ENCODE measurements at places on chromosomes 3 and 15.

GRCh38 chr3:102089904-102090720, 240.8 kb downstream of the NFKBIZ start:
- DNase-seq: peak; percentile 30

GRCh38 chr3:42412526-42413155, 2.2 kb upstream of the LYZL4 start:
- DNase-seq: no peak

DNA sequence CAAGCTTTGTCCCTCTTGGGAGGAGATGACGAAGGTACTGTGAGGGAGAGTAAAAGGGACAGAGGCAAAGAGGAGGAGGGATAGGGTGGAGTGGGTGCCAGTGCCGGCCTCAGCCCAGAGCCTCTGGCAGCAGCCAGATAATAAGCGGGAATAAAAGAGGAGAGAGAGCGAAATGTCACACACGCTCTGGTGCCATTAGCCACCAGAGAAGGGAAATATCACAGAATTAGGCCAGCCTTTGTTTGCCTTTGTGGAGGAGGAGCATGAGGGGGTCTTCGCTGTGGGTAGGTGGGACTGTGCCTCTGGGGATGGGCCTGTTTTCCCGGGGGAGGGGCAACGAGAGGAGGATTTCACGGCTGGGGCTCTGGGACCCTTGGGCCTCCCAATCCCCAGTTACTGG, 67.8 kb downstream of the LINGO1 start:
- DNase-seq: no peak

DNA sequence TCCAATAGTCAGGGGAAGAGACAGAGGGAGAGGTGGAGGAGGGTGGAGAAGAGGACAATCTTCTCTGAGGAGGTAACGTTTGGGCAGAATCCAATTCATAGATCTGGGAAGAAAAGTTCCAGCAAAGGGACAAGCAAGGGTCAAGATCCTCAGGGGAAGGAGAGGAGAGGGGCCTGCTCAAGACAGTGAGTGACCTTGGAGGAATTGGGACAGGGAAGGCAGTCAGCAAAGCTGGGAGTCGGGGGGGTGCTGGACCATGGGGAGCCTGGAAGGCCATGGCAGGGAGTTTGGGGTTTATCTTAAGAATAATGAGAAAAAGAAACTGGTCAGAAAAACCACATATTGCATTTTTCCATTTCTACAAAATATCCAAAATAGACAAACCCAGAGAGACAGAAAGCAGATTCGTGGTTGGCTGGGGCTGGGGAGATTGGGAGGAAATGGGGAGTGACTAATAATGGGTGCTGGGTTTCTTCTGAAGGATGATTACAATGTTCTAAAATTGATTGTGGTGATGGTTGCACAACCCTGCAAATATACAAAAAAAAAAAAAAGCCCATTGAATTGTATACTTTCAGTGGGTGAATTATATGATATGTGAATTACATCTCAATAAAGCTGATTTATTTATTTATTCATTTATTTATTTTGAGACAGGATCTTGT, 19.6 kb upstream of the SRP14 start:
- DNase-seq: no peak

- DNase-seq: no peak
These were observed 272.9 kb downstream of the TIGIT start for GRCh38 chr3:114566767-114567166.
